ENCODE measurements at places on chromosomes 6 and 20. TPM values are rescaled to one million over a fixed set of nuclear protein-coding genes. Genes with fewer than 3 reads are reported as not detected.

Gene GSTA3
- not detected for polyA plus RNA-seq

DNA sequence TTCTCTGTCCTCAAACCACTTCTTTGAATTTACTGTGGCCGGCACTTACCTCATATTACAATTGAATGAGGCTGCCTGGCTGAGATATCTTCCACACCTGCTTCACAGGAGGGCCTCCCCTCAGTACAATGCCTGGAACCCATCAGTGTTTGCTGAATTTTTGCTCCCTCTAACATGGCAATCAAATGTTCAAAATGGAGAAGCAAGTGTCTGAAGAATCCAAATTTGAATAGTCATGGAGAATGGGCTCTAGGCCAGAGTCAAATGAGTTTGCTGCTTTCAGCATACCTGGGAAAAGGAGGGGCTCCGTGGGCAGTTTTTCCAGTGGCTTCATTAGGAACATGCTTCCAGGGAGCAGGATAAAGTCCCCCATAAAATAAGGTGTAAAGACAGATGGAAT is 564.8 kb downstream of the UTRN start:
- DNase-seq: no peak

- DNase-seq: no peak
Measured at GRCh38 chr6:168305096-168305749, 14.4 kb downstream of the DACT2 start.

Gene MAFB
- polyA plus RNA-seq: 30.6 TPM

Gene FNDC1
- 283 TPM for polyA plus RNA-seq

Gene RPL7L1
- polyA plus RNA-seq: 77.7 TPM

DNA sequence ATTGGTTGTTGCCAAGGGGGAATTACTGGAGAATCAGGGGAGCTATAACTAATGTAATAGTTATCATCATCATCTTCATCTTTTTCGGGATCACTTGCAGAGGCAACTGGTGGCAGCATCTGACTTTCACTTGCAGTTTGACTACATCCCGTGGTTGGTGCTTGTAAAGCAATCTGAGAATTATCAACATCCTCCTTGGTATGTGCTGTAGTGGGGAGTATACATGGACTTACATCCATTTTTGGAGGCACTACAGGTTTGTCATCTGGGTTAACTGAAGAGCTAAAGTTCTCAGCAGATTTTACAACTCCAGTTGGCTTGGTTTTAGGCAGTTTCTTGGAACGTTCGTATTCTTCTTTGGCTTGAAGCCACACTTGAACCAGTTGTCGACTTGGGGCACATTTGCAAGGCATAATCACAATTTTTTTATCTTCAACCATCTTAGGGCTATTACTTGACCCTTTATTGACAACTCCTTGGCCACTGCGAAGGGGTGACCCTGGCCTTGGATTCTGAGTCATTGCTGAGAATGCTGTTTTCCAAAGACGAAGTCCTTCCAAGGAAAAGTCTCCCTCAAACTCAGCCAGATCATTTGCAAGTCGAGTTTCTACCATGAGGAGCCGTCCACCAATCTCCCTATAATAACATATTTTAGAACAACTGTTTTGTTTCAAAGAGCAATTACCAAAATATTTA is 115.5 kb downstream of the REV3L start:
- DNase-seq: no peak

Gene C20orf96
- polyA plus RNA-seq: 9.5 TPM

- DNase-seq: no peak
Measured at GRCh38 chr6:7580927-7581618, 8.9 kb upstream of the SNRNP48 start.

DNA sequence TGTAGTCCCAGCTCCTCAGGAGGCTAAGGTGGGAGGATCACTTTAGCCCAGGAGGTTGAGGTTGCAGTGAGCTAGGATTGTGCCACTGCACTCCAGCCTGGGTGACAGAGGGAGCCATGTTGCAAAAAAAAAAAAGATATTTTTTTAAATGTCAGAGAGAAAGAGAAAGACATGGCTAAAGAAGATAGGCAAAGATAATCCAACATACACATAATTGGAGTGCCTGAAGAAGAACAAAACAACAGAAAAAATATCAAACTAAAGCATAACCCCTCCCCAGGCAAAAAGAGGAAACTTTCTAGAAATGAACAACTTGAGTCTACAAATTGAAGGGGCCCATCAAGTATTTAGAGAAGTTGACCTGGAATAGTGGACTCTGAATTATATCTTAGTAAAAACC is 14.0 kb upstream of the GRM4 start:
- DNase-seq: no peak

DNA sequence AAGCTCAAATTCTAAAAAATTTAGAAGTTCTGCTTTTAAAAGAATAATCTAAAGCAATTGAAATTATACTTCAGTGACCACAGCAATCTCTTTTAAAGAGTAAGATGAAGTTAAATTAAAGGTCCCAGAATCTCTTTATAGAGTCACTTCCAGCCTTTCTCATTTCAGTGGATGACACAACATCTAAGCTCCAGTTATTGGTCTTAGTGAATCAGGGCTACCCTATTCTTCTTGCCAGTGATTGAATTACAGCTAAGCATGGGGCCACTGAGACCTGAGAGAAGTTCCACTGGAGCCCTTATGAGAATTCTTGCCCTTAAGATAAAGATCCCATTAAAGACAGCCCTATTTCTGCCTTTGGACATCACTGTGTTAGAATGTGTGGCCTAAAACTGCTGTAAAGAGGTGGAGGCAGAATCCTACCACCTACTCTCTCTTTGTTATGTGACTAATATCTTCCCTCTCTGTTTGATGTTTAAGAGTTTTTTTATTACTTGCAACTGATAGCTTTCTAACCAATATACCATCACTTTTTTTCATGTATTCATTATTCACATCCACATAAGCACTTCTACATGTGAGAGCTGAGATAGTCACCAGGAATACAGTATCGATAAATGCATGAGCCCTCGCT is 128.6 kb downstream of the UNC5CL start:
- no peak for DNase-seq

- DNase-seq: no peak
Measured at GRCh38 chr6:155155787-155156447, 107.9 kb upstream of the CLDN20 start.

Gene LRRC1
- 9.7 TPM for polyA plus RNA-seq

Gene YWHAB
- 136 TPM for polyA plus RNA-seq

DNA sequence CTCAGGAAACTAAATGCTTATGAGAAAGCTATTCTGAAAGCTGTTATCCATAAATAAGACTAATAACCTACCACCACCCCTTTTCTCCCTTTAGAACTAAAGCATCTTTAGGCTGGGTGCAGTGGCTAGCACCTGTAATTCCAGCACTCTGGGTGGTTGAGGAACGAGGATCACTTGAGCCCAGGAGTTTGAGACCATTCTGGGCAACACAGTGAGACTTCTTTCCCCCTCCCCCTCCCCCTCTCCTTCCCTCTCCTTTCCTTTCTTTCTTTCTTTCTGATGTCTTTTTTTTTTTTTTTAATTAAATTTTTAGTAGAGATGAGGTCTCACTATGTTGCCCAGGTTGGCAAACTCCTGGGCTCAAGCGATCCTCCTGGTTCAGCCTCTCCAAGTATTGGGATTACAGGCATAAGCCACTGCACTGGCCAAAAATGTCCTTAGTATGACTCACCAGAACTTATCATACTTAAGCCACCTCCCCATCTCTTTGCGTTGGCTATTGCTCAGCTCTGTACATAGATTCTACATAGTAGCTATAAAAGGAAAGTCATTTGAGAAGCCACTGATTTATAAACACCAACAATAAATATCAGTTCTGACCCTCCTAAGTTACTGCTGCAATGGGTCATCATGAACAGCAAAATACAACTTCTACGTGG is 54.8 kb upstream of the SPDEF start:
- no peak for DNase-seq

- no peak for DNase-seq
Measured at GRCh38 chr20:63095718-63096654, 89.2 kb upstream of the BHLHE23 start.

Gene TRIM10
- 0.64 TPM for polyA plus RNA-seq

GRCh38 chr6:170067181-170067641 is 223.7 kb downstream of the DLL1 start:
- no peak for DNase-seq

Measured in muscle of arm (tissue), 14 donors.